ENCODE measurements at places on chromosomes 7 and 10. TPM values are rescaled to one million over a fixed set of nuclear protein-coding genes. Genes with fewer than 3 reads are reported as not detected.

The LIPF gene
- not detected for polyA plus RNA-seq

The MMD2 gene
- polyA plus RNA-seq: not detected

The AGR3 gene
- polyA plus RNA-seq: not detected

The SPDYE3 gene
- polyA plus RNA-seq: not detected

The SLC39A12 gene
- polyA plus RNA-seq: not detected

- DNase-seq: no peak
Observed at GRCh38 chr10:116733566-116733965, 8.8 kb downstream of the HSPA12A start.

- no peak for DNase-seq
Observed at GRCh38 chr7:17947620-17948019, 7.3 kb upstream of the SNX13 start.

DNA sequence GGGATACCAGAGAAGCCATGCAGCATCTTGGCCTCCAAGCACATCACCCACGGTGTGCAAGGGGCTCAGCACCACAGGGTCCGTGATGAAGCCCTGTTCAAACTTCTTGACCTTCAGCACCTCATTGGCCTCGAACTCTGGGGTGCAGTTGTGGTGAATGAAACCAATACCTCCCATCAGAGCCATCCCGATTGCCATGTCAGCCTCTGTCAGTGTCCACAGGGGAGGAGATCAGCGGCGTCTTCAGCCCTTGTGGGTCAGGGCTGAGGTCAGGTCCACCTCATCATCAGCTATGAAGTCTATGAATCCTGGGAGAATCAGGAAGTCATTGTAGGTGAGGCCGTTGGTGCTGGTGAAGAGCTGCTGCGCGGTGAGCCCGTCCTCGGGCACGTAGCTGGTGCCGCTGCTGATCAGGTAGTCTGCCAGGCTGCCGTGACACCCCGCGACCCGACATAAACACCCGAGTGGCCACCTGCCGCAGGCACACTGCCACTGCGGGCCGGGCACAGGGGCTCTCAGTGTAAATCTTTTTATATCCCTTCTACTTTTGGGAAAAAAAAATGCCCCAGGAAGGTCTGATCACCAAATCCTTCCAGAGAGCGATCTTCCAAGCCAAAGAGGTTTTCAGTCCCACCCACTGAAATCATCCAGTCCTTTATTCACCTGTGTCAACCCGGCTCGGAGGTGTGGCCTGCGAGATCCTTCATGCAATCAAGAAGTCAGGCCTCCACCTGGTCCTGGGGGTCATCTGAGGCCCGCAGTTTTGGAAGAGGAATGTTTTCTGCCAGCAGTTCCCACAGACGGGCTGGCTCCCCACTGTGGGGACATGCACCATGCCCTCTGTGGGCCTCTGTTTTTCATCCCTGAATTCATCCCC, 144.1 kb upstream of the KCNMA1 start:
- DNase-seq: no peak

DNA sequence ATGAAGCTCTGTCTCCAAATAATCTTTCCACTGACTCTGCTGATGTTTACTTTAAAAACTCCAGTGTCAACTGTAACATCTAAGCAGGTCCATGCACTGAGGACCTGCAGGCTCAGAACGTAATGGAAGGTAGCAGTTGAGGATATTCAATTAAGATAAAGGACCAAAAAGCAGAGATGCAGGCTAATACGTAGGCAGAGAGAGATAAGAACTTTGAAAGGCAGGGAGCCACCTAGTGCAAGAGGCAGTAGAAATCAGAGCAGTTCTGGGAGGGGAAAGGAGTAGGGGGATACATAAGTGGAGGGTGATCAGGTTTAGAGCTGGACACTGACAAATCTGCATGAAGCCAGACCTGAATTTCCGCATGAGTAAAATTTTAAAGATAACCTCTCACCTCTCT, 114.5 kb upstream of the POM121L12 start:
- no peak for DNase-seq

- no peak for DNase-seq
Observed at GRCh38 chr7:5041047-5041446, 4.6 kb upstream of the RBAK start.

DNA sequence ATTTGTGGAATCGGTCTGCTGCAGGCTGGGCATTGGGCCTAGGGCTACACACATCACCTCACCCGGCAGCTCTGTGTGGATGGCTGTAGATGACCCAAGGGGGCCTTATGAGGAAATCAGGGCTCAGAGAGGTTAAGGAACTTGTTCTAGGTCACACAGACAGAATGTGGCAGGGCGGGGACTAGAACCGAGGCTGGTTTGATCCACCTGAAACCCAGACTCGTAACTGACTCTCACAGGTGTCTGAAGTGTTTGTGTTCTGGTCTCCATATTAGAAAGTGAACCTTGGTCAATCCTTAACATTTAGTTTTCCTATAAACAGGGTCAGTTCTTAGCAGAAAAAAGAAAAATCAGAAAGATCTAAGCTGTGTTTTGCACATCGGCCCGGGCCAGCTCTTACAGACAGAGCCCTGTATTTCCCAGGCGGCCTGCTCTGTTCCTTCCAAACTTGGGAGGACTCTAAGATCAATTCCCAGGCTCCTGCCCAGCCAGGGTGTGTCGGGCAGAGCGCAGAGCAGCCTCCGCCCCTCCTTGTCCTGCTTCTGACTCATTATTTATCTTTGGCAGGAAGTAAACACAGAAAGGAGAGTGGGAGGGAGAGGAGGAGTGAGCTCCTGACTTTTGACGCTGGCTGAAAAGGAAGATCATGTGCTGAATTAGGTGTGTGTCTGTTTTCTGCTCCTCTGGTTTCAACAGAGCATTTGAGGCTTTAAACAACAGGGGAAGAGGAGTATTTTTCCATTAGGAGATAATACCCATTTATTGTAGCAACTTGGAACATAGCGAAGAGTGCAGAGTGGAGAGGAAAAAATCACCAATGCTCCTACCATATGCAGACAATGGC, 74.1 kb downstream of the TACC2 start:
- peak; percentile 87 for DNase-seq

DNA sequence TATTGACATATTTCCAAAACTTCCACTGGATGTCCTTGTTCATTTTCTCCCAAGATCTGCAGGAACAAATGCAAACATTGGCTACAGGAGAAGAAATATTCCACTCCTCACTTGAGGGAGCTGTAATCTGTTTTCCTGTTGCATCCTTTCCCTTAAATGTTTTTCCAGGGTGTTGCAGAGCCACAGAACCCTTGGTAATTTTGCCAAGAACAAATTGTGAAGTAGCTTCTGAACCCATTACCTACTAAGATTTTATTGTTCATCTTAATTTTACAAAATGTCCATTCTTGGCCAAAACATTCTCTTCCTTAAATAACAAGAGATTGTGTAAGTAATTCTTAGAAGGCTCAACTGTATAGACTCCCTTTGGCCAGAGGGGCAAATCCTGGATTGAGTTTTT, 177.0 kb downstream of the GNAT3 start:
- no peak for DNase-seq

GRCh38 chr10:79310911-79311573, 36.2 kb upstream of the PPIF start:
- DNase-seq: no peak
